COR-L47 (cell line): ENCODE measurements at places on chromosomes 4 and X.

DNA sequence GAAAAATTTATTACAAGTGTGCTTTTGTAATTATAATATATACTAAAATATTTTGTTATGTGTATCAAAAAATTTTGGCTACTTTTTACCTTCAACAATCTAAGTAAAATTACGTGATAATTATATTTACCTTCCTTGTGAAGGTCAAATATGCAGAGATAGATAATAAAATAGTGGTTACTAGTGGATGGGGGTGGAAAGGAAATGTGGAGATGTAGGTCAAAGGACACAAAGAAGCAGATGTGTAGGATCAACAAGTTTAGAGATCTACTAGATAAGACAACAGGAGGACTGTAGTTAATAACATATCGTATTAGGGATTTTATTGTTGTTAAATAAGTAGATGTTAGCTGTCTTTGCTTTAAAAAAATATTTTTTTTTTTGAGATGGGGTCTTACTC is 21.3 kb downstream of the HERC5 start:
- DNase-seq = no peak

- no peak for DNase-seq
These were observed 58.2 kb upstream of the DDIT4L start for GRCh38 chr4:100248476-100248875.

- DNase-seq = no peak
These were observed 55.4 kb downstream of the HUWE1 start for GRCh38 chrX:53631156-53631555.

- no peak for DNase-seq
These were observed 1066.8 kb upstream of the ADGRL3 start for GRCh38 chr4:60133375-60133774.

DNA sequence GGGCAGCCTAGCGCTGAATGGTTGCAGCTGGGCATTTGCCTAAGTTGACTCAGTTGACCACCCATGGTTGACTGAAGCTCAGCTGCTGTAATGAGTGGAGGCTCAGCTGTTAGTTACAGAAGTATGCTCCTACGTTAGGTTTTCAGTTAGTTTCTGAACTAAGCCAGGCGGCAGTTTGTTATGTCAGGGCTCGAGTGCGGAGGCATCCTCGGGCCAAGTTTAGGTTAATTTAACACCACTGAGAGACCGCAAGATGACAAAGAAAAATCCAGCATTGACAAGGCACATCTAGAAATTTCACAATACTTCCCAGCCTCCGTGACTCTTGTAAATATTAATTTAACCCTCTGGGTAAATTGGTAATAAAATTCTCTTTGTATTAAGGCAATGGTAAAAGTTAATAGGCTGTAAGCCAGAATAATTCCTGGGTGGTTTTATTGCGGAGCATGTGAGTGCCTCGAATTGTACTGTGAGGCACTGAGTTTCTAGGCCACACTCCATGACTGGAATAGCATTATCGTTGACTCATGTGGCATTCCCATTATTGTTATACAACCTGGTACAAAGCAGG is 33.1 kb upstream of the CDKN2AIP start:
- no peak for DNase-seq

- peak; percentile 19 for DNase-seq
These were observed 112.7 kb downstream of the DHX15 start for GRCh38 chr4:24471486-24472160.

DNA sequence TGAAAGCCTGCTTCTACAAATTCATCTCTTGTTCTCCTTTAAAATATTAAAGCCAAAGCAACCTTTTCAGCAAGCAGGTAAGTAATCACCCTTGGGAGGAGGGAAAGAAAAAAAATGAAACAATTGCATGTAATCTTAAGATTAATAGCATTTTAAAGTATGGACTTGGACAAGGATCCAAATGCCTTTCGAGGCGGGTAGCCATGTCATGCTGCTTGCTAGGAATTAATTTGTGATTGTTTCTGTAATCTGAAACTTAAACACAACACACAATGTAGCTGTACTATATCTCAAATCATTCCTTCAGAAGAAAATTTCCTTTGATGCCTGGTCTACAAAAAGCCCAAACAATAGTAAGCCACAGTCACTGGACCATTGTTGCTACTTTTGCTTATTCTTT is 112.4 kb upstream of the CBR4 start:
- no peak for DNase-seq

GRCh38 chrX:150841456-150842197 is 56.8 kb downstream of the CD99L2 start:
- no peak for DNase-seq

GRCh38 chr4:162170509-162170908 is 6.7 kb upstream of the FSTL5 start:
- DNase-seq = no peak

GRCh38 chr4:5952975-5953951 is 60.4 kb upstream of the CRMP1 start:
- DNase-seq = no peak

- no peak for DNase-seq
These were observed 36.2 kb upstream of the DHRSX start for GRCh38 chrX:2536974-2537373.

DNA sequence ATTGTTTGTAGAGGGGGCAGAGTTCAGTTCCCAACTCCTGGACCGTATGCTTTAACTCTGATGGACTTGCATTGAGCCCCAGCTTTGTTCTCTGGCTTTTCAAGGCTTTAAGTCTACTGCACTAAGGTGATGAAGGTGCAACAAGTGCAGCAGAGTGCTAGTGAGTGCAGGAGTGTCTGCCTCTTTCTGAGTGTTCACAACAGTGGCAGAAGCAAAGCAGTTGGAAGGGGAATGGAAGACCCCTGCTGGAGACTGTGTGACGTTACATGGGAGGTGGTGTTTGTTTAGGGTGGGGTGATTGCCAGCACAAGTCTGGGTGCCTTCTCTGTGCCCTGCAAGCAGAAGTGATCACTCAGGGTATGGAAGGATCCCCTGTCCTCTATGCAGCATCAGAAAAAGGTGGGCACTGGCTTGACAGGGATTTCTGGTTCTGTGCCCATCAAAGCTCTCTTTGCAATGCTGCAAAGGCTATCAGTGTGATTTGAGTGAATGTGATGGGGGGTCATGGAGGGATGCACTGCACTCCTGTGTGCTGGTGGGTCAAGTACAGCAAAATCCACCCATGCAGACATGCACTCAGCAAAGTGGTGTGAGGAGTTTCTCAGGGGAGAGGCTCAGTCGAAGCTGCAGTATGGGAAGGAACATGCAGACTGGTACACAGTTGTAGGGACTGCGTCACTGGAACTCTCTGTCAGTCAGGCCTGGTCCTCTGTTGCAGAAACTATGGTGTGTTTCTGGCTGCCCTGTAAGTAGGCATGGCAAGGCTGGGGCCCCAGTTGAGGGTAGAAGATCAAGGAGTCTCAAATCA is 70.9 kb upstream of the UGT2B7 start:
- DNase-seq = peak; percentile 14

- no peak for DNase-seq
These were observed 55.8 kb upstream of the MAGEB10 start for GRCh38 chrX:27751976-27752375.

GRCh38 chr4:155741546-155741945 is 17.3 kb upstream of the GUCY1B1 start:
- DNase-seq = no peak

DNA sequence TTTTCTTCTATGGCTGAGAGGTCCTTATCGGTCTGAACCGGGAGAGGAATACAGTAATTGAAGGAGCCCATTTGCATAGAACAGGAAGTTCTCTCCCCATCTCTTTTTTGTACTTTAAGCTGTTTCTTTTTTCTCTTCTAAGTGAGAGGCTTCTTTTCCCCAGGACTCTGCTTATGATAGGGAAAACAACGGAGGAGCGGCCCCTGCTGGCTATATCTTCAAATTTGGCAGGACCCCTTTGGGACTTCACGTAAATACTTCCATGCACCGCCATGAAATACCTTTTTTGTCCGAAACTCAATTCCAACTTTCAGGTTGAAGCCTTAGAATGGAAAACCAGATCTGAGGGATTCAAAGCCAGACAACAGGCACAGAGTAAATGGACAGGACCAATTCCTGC is 1153.0 kb upstream of the INTU start:
- no peak for DNase-seq

DNA sequence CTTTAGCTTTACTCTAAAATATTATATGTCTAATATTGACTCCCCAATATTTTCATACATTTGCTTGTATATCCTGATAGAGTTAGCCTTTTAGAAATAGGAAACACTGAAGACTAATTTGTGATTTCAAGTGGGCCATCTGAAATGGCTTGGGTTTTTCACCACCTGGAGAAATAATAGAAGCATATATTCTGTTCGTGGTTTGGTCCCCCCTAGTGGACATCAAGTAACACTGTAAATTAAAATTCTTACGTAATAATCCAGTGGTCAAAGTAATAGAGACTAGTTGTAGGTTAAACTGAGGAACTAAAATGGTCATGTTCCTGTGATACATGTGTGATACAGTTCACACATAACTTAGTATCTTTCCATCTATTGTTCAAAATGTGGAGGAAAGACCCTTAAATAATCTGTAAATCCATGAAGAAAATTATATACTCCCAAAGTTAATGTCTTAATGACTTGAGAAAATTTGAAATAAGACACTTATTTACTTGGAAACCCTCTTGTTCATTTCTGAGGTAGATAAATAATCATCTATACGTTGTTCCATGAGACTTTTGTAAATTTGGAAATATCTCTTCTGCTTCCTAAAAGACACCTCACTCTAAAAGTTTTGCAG is 79.8 kb upstream of the SMARCAD1 start:
- DNase-seq = peak; percentile 34

GRCh38 chrX:38992441-38993096 is 191.3 kb downstream of the MID1IP1 start:
- no peak for DNase-seq

GRCh38 chrX:107226757-107227156 is 20.3 kb downstream of the DNAAF6 start:
- no peak for DNase-seq

DNA sequence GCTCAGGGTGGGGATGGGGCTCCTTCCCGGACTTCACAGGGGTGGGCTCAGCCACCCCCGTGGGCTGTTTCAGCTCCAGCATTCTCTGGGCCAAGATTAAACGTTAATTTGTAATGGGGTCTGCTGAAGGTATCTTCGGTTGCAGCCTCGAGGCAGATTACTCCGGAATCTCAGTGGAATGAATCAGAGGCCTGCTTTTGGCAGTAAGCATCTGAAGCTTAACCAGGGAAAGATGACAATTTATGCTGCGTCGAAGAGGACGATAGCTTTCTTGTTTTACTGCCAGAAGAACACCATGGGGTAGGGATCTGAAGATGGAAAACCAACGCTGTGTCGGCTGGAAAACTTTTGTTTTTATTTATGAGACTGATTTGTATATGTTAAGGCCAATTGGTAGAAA is 129.2 kb upstream of the MSX1 start:
- no peak for DNase-seq

GRCh38 chrX:115399306-115399705 is 109.8 kb downstream of the LUZP4 start:
- DNase-seq = no peak

DNA sequence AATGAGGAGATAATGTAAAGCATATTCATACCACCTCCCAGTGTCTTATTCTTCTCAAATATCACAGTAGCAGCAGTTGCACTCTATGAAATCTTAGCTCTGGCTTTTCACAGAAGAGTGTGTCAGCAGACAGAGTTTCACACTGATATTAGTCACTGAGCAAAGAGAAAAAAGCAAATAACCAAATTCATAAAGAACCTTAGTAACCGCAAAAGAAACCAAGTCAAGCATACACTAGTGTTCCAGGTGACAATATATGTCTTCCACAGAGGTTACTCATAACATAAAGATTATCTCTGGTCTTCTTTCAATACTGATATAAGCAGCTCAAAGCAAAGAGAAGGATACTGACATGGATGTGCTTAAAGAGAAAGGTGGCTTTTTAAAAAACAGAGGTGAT is 181.7 kb upstream of the EDNRA start:
- no peak for DNase-seq

DNA sequence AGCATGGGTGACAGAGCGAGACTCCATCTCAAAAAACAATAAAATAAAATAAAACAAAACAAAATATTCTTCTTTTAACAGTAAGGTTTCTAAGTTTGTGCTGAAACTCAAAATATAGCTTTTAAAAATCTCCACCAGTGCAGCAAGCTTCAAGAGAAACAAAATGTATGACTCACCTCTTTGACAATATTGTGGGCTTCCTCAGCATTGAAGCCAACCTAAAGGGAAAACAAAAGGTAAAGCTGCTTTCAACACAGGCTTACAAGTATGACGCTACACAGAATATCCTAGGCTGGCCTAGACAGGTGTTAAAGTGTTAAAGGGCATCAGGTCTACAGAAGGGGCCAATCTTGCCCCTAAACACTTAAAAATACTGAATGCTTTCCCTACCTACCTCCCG is 1.2 kb downstream of the DYNLT3 start:
- no peak for DNase-seq
